ENCODE measurements at places on chromosomes 13 and 19.

- no peak for DNase-seq
Measured at GRCh38 chr13:27371932-27372331, 52.5 kb upstream of the GTF3A start.

GRCh38 chr13:95087746-95088305 lies 213.4 kb downstream of the ABCC4 start:
- no peak for DNase-seq

GRCh38 chr19:48230555-48231129 lies 25.1 kb downstream of the CARD8 start:
- no peak for DNase-seq

GRCh38 chr13:73677048-73677601 lies 457.1 kb downstream of the KLF12 start:
- DNase-seq = no peak

- DNase-seq = no peak
Measured at GRCh38 chr19:8074501-8074900, 21.9 kb downstream of the CCL25 start.

GRCh38 chr19:29724102-29724641 lies 9.1 kb upstream of the C19orf12 start:
- DNase-seq = no peak

- peak; percentile 17 for DNase-seq
Measured at GRCh38 chr19:53102756-53103233, 427 bp downstream of the ZNF160 start.

DNA sequence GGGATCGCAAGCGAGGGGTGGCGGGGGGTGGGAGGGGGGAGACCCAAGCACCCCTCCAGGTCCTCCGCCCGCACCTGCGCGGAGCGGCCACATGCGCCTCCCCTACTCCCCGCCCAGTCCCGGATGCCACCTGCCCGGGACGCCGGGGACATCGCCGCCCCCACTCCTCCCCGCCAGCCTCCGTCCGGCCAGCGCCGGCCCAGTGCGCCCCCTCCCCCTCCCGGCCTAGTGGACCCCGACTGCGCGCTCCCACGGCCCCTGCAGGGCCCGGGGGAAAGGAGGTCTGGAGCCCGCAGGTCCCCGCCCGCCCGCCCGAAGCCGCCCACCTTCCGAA lies 263 bp downstream of the RHPN2 start:
- DNase-seq = no peak

DNA sequence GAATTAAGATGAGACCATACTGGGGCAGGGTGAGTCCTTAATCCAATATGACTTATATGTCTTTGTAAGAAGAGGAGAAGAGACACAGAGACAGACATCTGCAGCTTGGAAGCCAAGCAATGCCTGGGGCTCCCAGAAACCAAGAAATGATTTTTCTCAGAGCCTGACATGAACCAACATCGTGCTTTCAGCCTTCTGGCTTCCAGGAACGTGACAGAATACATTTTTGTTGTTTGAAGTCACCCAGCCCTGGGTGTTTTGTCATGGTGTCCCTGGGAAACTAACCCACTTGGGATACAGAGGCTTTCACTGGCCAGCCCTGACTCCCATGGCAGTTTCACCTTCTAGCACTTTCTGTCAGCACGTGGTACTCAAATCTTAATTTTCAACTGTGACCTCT lies 95.3 kb upstream of the SLC10A2 start:
- DNase-seq = no peak

DNA sequence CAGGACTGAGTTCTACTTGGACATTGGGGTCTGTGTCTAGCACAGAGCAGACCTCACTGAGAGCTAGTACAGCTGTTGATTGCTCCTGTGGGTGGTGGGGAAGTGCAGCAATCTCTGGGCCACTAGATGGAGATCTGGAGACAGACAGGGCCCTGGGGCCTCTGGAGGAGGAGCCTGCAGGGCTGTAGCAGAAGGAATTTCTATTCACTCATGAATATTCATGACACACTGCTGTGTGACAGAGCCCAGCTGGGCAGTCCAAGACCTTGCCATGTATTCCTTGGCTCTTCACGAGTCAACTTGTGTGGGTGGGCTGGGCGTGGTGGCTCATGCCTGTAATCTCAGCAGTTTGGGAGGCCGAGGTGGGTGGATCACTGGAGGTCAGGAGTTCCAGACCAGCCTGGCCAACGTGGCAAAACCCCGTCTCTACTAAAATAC lies 37.5 kb downstream of the SUGP2 start:
- DNase-seq = no peak

All from stimulated activated CD8-positive, alpha-beta memory T cell treated with anti-CD3 and anti-CD28 coated beads, Interleukin-7, amount 100 ng/mL, for 4 hours (primary cell).